ENCODE measurements at places on chromosomes 16 and 17.

- DNase-seq: no peak
Observed at GRCh38 chr16:83807327-83807709, 460 bp upstream of the HSBP1 start.

DNA sequence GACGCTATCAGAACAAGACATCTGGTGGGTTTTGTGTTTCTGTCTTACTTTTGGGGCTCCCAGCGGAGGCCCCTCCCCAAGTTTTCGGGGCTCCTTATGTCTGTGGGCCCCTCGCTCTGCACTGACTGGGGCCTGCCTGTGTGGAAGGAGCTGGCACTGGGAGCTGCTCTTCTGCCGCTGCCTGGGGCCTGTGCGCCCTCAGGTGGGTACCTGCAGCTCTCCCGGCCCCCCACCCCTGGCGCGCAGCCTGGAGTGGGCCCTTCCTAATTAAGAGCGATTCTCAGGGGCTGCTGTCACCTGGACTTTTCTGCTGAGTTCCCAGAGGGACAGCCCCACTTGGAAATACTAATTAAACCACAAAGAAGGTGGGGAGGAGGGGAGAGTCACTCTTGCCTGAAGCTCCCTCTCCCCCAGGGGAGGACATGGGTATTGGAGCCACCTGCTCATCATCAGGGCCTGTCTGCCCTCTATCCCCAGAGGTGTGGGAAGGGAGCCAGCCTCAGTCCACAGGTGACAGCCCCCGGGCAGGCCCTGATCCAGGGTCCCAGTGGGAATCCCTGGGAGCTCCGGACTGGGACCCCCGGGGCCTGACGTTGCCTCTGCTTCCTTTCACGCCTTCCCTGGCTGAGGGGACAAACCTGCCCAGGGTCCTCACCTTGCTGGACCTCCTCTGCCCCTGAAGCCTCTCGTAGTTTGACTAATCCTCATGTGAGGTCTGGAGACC, 36.5 kb downstream of the GSE1 start:
- no peak for DNase-seq

GRCh38 chr17:74732042-74732867, 4.8 kb upstream of the RAB37 start:
- no peak for DNase-seq

DNA sequence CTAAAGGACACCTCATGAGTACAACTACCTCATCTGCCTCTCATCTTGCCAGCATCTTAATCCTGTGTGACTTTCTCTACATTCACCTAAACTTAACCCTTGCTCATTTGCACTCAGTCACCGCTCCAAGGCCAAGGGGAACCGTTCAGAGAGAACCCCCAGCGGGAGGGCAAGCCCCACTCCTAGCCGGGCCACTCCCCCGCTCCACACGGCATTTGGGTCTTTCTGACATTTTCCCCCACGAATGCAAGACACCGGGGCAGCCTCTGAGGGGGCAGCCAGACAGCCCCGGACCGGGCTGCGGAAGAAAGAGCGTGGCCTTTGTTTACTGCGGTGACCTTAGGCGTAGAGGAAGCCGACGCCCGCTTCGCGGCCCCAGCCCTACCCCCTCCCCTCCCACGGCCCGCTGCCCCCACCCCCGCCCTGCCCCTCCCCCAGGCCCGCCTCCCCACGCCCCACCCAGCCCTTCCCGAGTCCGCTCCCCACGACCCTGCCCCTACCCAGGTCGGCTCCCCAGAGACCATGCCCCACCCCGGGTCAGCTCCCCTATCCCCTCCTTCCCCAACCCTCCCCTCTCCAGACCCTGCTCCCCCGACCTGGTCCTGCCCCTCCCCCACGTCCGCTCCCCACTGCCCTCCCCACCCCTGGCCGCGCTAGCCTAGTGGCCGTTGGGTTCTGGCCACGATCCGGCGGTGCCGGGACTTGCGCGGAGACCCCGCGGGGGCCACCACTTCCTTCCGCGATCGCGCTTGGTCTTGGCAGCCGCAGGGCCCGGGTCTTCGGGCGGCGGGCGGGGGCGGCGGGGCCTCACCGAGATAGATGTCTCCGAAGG, 789 bp downstream of the CSNK1D start:
- DNase-seq: peak; percentile 41

GRCh38 chr16:1470481-1471251, 4.2 kb downstream of the CLCN7 start:
- no peak for DNase-seq

GRCh38 chr17:49549311-49549605, 26.4 kb upstream of the NXPH3 start:
- no peak for DNase-seq

DNA sequence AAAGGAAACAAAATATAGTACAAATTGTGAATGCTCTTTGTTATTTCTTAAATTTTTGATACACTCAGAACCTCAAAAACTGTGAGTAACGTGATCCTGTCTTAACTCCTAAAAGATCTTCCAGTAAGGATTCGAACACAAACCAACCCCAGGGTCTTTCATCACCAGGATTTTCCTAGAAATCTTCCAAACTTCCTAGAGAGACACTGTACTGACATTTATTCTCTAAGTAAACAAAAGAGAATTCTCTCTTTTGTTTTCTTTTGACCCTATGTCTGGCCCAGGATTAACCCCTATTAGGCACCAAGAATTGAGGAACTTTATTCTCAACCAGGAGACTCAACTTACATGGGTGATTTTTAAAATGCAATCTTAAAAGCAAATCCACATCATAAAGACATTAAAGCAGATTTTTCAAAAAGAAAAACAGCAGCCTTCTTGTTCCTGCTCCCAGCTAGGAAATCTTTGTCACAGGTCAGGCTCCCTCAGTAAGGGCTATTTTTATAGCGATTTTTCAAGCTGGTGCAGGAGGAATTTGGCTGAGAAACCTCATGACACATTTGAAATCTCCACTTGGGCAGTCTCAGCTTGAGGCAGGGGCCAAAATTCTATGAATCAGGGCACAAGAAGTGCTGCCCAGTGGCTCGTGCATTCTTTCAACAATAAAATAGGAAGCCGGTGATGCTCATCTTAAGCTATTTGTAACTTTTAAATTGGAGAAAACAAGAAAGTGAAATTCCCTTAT, 6.2 kb upstream of the SMG1 start:
- DNase-seq: no peak

All from tibial nerve (tissue), 4 donors.